T-helper 17 cell (primary cell): ENCODE measurements at places on chromosomes 7 and 10. TPM values are rescaled to one million over a fixed set of nuclear protein-coding genes. Genes with fewer than 3 reads are reported as not detected.

- no peaks in the 10 kb centered on the region for H3K27me3 ChIP-seq
- peaks cover 3% of the 10 kb centered on the region for H3K36me3 ChIP-seq
- H3K4me1 ChIP-seq, result peaks cover 17% of the 10 kb centered on the region
- no peak overlapping the region for H3K27ac ChIP-seq
- DNase-seq, result no peak
These were observed 47.9 kb downstream of the RSU1 start for GRCh38 chr10:16769331-16769730.

GRCh38 chr7:14902589-14903067 lies at the start of gene DGKB:
Gene DGKB (minus strand): TSS chr7:14902751.
- H3K36me3 ChIP-seq, result no peaks in the 10 kb centered on the region
- no peaks in the 10 kb centered on the region for H3K27me3 ChIP-seq
- H3K4me3 ChIP-seq, result no peak within 1 kb of the TSS
- no peak for DNase-seq
- H3K27ac ChIP-seq, result no peak within 1 kb of the TSS

Gene HOXA9
- not detected for total RNA-seq

Gene FZD8
- total RNA-seq, result 1.5 TPM
